ENCODE measurements at places on chromosomes 2 and 18. TPM values are rescaled to one million over a fixed set of nuclear protein-coding genes. Genes with fewer than 3 reads are reported as not detected.
A peak's percentile ranks its signal among the peaks of the same experiment; 100 is the strongest.

- no peak for DNase-seq
These were observed 338.4 kb downstream of the MBD2 start for GRCh38 chr18:53886058-53886457.

- DNase-seq: no peak
These were observed 36.6 kb upstream of the METAP1D start for GRCh38 chr2:171963198-171963597.

DNA sequence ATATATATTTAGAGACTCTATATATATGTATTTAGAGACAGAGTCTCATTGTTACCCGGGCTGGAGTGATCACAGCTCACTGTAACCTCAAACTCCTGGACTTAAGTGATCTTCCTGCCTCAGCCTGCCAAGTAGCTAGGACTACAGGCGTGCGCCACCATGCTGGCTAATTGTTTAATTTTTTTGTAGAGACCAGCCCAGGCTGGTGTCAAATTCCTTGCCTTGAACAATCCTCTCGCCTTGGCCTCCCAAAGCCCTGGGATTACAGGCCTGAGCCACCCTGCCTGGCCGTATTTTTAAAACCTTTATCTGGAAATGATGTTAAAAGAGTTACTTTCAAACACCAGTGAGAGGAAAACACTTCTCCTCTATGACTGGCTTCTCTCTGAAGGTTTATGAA, 30.9 kb upstream of the PGAP1 start:
- no peak for DNase-seq

GRCh38 chr2:758073-758820, 81.0 kb upstream of the TMEM18 start:
- no peak for DNase-seq

FEV gene
- not detected for total RNA-seq

DNA sequence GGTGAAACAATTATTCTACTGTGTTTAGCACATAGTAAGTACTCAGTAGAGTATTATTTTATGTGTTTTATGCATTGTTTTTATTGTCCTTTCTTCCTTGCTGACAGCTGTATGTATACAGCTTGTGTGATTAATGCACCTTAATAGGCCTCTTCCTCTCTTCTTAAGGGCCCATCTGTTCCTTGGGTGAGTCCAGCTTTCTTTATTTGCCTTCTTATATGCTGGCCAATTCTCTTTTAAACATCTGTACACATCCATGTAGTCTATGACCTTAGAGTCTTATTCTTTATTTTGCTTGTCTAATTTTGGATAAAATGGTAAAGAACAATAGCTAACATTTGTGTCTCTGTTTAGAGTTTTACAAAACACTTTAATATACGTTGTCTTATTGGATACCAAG, 333.7 kb upstream of the MEIS1 start:
- DNase-seq: no peak

UBE2E3 gene
- total RNA-seq: 50.7 TPM

GRCh38 chr2:56209701-56210100, 25.9 kb downstream of the CCDC85A start:
- DNase-seq: no peak

DNA sequence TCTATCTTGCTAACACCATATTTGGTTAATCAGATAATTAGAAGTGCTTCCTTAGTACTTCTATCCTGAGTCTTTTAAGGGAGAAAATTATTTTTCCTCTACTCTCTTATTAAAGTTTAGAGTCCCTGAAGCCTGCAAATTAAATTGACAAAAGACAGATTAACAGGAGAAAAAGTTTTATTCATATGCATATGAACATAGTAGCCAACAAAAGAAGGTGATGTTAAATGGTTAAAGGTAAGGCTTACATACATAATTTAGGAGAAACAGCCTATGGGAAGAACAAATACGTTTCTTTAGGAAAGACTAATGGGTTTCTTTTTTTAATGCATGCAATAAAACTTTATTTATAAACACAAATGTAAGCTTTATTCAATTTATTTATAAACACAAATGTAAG, 805.0 kb downstream of the CPS1 start:
- DNase-seq: no peak

DNA sequence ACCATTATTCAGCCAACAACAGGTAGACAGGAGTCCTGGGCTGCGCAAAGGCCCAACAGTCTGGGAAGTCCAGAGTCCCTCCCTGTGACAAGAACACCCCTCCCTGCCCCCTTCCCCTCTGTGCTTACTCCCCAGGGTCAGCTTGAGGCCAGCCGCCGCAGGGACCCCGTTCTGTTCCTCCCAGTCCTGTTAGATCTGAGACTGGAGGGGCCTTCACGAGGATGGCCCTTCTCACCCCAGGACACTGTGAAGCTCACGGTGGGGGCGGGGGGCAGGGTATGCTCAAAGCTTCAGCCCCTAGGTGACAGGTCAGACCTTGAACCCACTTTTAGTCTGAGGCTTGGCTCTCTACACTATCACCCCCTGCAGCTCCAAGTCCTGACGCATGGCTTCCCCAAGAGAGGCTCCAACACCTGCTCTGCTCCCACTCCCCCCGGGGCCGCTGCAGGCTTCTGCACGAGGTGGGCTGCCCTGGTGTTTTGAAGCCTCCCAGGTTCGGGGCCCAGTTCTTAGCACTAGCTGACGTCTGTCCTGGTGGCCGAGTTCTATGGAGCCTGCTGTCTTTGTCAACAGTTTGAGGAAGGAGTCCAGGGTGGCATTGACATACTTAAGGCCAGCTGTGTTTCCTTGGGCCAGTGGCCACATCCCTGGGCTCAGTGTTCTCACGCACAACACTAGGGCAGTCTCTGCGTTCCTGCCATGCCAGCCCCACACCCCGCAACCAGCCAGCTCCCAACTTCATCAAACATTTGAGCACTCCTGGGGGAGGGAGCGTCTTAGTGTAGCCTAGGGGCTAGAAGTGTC, 37.2 kb upstream of the HPCAL1 start:
- peak; percentile 70 for DNase-seq

DNA sequence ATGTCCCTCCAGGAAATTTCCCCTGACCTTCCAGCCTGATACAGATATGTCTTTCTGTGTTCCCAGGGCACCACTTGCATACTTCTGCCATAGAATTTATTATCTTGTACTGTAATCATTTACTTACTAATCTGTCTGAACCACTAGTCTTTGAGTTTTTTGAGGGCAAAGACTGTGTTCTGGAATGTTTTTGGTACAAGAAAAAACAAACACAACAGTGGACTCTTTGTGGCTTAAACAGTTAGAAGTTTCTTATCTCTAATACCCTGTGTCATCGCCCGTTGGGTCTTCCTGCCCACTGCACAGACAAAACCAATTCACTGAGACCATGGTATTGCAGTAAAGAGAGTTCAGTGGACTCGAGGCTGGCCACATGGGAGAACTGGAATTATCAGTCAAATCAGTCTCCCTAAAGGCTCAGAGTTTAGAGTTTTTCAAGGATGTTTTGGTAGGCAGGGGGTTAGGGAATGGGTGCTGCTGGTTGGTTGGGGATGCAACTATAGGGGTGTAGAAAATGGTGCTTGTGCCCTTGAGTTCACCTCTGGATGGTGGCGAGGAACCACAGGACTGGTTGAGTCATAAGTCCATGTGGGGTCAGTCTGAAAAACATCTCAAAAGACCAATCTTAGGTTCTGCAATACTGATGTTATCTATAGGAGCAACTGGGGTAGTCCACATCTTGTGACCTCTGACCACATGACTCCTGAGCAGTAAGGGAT, 20.3 kb downstream of the RALB start:
- no peak for DNase-seq

DNA sequence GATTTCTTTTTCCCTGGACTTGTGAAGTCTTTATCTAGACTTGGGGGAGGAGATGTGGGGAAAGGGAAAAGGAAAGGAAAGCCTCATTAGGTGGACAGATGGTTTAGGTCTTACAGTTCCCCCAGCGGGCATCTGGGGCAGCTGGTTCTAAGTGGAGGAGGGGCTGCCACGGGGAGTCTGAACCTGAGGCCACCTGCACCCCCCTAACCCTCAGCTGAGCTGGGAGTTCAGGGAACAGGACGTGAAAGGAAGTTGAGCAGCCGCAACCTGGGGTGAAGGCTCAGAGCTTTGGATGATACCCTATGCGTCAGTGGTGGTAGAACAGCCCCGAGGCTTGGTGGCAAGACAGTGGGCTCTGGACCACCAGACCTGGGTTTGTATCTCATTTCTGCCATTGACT, 26.8 kb downstream of the ITM2C start:
- DNase-seq: no peak

PMAIP1 gene
- 0.24 TPM for total RNA-seq

CDH2 gene
- total RNA-seq: 6.9 TPM

DNA sequence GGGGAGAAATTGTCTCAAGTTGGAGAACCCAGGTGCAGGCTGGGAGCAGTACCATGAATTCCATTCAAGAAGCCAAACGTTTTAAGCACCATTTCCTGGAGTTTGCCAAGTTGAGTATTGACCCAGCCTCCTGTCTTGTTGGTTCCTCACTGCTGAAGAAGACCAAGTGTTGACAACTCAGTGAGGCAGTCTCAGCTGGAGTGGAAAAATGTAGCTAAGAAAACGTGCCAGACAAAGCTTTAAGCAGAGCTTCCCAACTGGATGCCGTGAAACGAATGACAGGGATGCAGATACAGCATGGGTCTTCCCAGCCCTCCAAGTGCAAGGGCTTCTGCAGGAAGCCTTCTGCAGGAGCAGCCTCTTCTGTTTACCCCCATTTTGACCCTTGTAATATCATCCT, 778 bp upstream of the INPP1 start:
- DNase-seq: no peak

DNA sequence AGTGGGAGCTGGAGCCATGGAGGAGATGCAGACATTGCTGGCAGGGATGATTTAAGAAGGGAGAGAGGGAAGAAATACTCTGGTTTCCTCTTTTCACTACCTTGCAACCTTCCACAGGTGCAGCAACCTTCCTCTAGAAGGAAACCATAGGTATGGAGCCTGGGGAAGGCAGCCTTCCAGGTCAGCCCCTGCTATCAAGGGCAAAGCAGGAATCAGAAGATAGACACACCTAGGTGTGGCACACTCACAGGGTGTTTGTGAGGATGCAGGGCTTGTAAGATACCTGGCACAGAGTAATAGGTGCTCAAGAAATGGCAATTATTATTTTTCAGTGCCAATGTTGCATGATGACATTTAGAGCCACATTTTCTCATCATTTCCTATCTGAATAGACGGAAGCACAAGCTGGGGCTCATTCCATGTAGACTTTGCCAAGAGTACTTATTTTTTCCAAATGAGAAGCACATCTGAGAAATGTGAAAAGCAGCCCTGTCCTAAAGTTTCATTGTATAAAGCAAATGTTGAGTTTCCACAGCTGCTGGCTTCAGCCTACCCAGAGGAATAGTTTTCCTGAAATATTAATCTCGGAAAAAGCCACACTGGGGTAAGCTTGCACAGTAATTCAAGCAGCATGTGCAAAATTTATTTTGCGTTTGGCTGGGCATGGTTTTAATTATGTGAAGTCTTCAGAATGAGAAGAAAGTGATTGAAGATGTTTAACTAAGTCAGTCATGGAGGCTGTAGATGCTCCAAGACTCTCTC, 20.6 kb downstream of the EVA1A start:
- DNase-seq: no peak

- DNase-seq: no peak
These were observed 116.9 kb downstream of the ACKR3 start for GRCh38 chr2:236686561-236686960.

ABCB11 gene
- total RNA-seq: 0.21 TPM

ELOA2 gene
- not detected for total RNA-seq

DNA sequence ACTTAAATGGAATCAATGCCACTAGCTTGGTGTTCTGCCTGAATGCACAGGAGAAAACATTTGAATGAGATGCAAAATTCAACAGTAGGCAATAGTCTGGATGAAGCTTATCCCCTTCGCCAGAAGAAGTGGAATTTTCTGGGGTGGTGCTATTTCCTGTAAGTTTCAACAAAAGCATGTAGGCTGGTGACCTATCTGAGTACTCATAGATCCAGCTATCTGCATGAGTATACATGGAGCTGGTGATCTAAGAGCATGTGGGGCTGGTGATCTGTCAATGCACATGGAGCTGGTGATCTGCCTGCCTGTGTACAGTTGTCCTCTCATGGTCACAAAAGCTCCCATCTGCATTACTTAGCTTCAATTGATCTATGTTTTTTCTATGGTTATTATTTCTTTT, 71.2 kb downstream of the SLC9A4 start:
- no peak for DNase-seq

CD302 gene
- 71.2 TPM for total RNA-seq

- DNase-seq: no peak
These were observed 147.4 kb downstream of the SETBP1 start for GRCh38 chr18:44828080-44828479.

CHRNG gene
- total RNA-seq: not detected

DNA sequence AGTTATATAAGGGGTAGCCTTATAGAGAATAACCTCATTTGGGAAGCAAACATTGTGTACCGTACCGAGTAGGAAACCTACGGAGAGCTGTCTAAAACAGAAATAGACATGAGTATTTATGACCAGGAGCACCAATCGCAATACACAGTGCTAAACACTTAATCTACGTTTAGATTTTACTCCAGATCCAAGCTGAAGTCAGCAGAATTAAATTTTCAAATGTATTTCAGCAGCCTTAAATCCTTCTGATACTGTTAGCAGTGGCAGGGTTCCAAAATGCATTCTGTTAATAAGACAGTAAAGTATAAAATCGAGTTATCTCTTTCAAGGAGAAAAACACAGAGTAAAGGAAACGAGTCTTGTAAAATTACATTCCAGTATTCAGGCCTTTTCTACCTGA, 118.1 kb upstream of the ZNF521 start:
- no peak for DNase-seq

DNA sequence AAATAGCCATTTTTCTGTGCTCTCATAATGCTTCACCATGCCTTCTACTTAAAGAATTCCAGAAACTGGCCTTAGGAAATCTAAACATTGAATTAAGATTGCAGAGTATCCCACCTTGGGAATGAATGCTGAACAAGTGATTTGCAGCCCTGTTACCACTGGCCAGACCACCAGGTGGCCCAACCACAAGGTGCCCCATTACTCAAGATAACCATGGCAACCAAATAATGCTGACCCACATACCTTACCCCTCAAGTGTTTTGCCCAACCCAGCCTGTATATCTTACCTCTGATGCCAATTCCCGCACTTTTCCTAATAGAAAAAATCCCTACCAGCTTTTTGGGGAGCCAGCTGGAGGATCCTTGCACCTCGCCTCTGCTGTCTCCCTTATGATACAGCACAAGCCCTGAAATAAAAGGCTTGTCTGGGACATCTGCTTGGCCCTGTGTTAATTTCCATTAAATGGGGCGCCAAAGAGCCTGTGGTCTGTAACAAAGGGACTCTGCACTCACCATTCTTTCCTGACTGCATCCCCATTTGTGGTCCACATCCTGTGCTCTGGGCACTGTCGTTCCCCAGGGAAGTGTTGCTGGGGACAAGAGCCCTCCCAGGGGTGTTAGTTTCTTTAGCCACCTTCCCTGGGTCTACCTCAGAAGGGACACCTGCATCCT, 17.3 kb upstream of the KCNF1 start:
- DNase-seq: no peak

HMSD gene
- total RNA-seq: 0.16 TPM
